Stimulated activated CD8-positive, alpha-beta memory T cell treated with anti-CD3 and anti-CD28 coated beads, Interleukin-7, amount 100 ng/mL, for 48 hours (primary cell): ENCODE measurements at places on chromosomes 7 and 10.

DNA sequence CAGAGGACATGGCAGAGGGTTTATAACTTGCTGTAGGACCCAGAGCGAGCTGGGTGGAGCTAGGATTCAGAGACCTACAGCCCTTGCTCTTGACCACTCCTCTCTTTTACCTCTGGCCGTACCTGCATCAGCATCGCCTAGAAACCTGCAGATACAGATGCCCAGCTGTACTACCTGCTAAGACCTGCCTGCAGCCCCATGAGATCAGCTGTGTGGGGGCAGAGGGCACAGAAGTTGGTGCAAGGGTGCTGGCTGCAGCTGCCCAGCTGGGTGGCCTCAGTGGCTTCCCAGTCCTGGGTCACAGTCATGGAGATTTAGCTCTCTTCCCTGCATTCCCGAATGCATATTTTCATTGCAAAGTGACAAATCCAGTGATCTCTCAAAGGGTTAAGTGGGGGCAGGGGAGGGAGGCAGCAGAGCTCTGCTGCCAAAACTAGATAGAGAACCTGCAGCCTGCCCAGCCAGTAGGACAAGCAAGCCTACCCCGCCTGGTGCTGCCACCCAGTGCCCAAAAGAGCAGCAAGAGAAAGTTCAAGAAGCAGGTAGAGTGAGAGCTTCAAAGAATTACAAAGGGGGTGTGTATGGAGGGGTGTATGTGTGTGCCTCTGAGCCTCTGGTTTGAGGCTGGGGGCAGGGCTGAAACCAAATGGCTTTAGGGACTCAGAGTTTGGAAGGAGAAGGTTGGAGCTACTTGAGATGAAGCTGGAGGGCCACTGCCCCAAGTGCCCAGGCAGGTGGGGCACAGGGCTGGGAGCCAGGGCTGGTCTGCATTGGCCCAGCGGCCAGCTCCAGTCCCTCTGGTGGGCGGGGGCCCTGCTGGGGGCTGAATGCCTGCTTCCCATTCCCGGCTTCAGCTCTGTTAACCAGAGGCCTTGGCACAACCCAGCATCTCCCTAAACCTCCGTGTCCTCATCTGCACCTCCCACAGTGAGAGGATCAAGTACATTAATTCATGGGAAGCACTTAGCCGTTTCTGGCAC is 6.9 kb downstream of the FAM241B start:
- no peak for DNase-seq

GRCh38 chr7:158453663-158454062 is 134.0 kb downstream of the PTPRN2 start:
- DNase-seq: no peak

DNA sequence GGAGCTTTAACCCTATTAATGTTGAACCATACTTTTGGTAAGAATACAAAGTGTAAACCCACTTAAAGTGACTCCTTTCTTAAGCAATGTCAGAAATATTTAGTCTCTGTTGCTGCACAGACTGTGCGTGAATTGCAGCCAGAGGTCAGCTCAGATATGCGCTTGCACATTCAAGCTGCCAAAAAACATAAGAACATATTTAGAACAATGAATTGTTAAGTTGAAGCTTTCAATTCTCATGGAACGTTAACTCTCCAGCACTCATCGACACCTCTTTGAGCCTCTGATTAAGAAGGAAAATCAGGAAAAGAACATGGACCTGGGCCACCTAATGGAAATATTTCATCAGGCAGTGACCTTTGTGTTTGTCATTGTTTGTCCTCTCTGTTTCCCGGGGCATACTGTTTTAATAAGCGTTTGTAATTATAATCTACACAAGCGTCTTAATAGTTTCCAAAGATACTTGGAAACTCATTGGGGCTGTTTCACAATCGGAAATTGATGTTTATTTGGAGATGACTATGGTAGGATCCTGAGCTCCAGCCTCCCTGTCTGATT is 193.0 kb upstream of the CELF2 start:
- DNase-seq: no peak

GRCh38 chr7:25583621-25584020 is 355.3 kb upstream of the NPVF start:
- DNase-seq: no peak

DNA sequence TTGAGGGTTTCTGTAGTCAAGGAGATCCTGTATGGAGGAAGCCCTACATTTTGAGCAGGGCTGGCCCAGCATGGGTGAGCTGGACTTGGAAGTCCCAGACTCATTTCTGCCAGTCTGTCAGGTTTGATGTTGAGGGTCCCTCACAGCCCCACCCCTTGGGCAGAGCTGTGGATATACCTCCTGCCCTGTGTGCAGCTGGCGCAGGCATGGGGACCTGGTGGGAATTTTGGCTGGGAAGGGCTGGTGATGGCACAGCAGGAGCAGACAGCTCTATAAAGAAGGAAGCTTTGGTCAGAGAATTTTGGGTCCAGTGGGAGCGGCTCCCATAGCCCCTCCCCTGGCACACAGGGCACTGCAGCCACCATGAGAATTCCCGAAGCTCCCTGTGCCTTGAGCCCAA is 482.6 kb downstream of the RPS24 start:
- DNase-seq: no peak

- DNase-seq: no peak
Observed at GRCh38 chr10:114021717-114022680, 21.7 kb upstream of the ADRB1 start.
